Astrocyte of the hippocampus (primary cell): ENCODE measurements at places on chromosomes 3 and 15.

DNA sequence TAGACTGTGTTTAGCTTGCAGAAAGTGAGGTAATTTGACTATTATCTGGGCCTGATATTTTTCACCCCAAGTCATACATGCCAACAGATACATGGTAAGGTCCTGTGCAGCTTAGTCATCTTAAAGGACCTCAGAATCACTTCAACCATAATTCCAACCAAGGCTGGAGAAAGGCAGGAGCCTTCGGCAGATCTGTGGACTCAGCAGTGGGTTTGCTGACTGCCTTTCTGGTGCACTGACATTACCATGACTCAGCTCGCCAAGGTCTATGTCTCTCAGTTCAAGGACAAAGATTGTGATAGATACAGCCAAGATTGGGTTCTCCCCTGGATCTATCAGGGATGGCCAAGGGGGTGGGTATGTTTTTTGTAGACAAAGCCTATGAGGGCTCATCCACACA, 32.7 kb downstream of the LYZL4 start:
- no peak for DNase-seq

DNA sequence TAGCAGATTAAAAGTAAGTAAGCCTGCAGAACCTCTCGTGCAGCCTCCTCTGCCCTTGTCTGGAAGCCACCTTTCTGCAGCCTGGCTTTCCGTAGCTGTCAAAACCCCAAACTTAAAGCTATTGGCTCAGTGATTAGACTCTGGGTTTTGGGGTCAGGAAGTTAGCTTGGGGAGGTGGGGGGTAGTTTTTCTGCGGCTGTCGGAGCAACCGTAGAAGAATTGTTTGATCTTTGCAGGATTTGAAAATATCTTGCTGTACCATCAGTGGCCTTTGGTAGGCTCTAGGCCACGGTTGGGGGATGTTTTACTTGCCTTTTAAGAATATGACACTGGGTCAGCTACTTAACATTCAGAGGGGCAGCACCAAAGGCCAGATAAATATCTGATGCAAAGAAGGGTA, 88.4 kb upstream of the RASGRP1 start:
- DNase-seq, result no peak

DNA sequence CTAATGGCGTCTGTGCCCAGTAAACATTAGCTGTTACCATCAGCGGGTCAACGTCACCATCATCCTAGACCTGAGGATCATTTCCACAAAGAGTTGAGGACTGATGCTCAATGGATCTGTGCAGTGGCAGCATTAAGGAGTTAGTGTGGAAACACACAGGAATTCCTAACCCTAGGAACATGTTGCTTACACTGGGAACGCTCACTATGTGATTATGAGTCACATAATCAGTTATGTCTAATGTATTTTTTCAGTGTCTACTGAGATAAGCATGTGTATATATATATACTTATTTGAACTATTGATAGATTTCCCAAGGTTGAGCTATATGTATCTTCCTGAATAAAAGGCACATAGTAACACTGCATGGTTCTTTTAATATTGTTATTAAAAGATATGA, 19.0 kb downstream of the ARNT2 start:
- DNase-seq, result peak; percentile 31

DNA sequence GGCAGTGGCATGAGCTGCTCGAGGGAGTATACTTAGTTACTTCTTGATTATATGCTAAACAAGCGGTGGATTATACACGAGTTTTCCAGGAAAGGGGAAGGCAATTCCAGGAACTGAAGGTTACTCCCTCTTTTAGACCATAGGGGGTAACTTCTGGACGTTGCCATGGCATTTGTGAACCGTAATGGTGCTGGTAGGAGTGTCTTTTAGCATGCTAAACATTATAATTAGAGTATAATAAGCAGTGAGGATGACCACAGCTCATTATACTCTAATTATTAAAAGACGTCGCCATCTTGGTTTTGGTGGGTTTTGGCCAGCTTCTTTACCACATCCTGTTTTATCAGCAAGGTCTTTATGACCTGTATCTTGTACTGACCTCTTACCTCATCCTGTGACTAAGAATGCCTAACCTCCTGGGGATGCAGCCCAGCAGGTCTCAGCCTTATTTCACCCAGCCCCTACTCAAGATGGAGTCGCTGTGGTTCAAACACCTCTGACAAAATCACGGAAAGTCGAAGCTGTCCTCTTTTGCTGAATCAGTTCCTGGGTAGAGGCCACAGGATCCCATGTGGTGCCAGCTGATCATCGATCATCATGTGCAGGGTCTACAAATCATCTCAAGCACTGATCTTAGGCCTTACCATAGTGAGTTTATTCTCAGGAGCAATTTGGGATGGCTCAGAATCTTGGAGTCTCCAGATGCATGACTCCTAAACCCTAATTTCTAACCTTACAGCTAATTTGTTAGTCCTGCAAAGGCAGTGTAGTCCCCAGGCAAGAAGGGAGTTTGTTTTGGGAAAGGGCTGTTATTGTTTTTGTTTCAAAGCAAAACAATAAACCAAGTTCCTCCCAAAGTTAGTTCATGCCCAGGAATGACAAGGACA, 149.1 kb downstream of the TJP1 start:
- no peak for DNase-seq

DNA sequence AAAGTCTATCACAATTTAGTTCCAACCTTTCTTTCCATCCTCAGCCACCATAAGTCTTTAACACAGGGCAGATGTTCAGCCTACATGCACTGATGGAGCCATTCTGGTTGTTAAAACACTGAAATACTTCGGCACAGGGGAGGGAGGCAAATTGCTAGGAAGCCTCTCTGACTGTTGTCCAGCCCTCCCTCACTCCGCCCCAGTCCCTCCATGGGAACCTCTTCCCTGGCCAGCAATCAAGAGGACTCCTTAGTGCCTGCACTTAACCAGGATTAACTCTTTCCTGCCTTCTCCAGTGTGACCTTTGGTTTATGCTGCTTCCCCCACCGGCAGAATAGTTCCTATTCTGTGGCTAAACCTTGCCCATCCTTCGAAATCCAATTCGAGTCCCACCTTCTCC, 47.0 kb upstream of the USP3 start:
- DNase-seq, result no peak

GRCh38 chr3:186458306-186459107, 85.7 kb downstream of the CRYGS start:
- DNase-seq, result no peak

- no peak for DNase-seq
Measured at GRCh38 chr3:46626039-46626438, 13.7 kb downstream of the FAM240A start.

GRCh38 chr3:52328536-52329080, 12.5 kb downstream of the DNAH1 start:
- DNase-seq, result no peak

- no peak for DNase-seq
Measured at GRCh38 chr15:89967881-89968280, 33.2 kb upstream of the ZNF710 start.

DNA sequence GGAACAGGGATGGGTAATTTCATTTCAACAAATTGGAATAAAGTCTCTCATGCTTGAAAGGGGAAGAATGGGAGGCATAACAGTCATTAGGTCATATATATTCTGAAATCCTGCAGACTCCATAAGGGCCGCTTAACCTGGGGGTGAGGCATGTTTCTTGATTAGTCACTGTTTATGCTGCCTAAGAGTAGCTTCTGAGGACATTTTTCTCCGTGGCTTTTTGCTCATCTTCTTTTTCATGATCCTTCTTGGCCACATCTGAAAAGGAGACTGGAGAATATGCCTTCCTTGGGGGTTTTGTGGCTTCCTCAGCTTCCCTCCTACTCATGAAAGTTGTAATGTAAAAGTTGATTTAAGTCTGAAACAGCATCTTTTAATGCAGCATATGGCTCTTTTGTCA, 20.0 kb upstream of the CFAP20DC start:
- no peak for DNase-seq

DNA sequence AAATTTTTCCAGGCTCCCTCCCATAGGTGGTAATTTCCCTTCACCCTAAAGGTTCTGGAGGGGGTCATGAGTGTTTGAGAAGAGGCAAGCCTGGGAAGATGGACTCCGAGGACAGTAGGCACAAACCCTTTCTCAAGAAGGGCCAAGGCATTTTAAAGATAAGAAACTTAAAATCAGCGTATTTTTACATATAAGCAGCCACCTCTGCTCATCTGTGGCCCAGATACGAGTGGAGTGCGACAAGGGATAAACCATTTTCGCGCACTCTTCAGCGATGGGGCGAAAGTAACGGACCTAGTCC, 539 bp downstream of the RASSF1 start:
- DNase-seq, result no peak

DNA sequence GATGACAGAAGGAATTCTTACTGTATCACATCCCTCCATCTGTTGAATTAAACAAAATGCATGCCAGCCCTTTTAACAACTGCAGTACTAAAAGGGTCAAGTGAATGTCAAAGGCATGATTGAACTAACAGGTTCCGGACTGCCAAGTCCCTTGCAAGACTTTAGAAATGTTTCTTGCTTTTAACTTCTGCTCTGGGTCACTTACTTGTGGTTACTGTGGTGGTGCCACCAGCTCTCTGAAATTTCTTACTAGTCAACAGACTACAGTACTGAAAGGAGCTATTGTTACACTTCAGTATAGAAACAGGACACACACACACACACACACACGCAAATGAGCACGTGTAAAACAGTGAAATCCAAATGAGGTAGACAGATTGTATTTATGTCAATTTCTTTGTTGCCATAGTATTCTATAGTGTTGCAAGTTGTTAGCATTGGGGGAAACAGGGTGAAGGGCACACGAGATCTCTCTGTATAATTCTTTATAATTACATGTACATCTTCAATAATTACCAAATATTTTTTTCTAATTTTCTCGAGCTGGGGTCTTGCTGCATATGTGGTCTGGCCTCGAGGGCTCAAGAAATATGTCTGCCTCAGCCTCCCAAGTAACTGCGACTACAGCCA, 79.9 kb upstream of the SLC25A26 start:
- DNase-seq, result peak; percentile 55

DNA sequence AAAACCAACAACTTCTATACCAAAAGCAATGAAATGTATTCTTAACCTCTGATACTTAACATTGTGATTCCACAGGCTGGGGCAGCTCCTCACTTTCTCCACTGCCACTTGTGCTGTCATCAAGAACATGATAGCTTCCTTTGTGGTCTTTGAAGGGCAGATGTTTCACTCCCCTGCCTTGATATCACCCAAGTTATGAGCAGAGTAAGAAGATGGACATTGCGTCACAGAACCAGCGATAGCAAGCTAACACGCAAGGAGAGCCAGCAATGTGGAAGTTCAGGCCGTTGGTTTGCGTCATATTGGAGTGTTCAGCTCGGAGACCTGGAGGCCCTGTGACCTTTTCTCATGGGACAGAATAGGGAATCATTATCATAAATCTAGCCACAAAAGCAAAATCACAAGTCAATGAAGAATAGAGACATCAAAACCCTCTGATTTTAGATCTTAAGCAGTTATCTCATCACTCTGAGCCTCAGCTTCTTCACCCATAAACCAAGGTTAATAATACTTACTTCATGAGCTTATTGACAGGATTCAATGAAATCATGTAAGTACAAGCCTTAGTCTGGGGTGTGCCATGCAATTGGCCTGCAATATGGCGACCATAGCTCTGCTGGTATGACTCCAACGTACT, 183.8 kb upstream of the THBS1 start:
- DNase-seq, result no peak

DNA sequence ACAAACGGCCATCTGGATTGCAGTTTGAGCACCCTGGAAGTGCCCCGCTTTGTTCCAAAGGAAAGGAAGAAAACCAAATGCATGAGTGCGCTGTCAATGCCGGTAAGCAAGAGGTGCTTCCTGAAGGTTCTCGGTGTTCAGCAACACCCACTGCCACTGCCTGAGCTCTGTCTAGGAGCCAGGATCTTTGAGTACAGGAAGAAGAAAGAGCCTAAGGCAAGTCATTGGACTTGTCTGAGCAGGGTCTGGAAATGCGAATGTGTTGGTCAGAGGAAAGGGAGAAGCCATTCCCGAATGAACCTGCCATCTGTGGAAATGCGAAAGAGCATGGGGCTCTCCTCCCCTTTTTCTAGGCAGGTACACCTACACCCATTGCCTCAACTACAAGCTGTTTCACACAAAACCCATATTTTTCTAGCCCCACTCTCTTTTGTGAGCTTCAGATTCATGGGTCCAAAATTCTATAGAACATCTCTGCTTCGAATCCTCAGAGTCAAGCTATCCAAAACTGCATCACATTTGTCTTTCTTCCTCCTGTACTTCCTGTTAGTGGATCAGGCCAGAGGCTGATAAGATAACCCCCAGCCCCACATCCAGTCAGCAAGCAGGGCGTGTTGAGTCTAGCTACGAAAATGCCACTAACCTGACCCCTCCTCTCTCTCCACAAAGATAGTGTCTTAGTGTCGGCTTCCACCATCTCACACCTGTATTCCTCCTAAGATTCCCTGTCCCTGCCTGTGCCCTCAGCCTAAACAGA, 55.6 kb upstream of the C15orf61 start:
- DNase-seq, result no peak

DNA sequence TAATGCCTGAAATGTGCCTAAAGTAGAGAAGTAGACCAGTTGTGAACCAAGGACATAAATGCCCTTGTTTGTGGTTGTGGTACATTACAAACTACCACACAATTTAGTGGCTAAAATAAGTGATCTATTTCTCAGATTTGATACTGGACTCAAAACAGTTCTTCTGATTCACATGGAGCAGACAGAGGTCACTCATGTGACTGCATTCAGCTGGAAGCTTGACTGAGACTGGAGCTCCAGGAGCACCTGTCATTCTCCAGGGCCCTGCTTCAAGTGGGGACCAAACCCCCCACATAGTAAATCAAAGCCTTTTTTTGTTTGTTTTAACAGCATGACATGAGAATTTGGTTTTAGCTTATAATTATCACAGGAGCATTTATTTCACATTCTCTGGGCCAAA, 301.2 kb downstream of the OXSM start:
- no peak for DNase-seq

DNA sequence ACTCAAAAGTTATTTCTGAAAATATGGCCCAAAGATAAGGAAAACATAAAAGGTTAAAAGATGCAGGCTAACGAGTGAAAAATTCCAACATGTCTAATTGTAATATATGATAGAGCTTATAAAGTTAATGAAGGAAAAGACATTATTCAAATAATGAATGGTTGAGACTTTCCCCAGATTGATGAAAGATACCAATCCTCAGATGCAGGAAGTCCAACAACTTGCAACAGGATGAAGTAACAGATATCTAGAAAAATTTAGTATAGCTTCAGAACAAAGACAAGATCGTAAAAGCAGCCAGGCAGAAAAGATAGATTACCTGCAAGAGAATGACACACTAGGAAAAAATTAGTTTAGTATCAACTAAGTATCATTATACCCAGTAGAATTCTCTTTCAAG, 546.4 kb upstream of the PPP2R3A start:
- DNase-seq, result no peak

GRCh38 chr3:60953351-60953750, 297.9 kb downstream of the FHIT start:
- peak; percentile 20 for DNase-seq

- DNase-seq, result peak; percentile 62
Measured at GRCh38 chr3:10703875-10704274, 112.2 kb upstream of the SLC6A11 start.

DNA sequence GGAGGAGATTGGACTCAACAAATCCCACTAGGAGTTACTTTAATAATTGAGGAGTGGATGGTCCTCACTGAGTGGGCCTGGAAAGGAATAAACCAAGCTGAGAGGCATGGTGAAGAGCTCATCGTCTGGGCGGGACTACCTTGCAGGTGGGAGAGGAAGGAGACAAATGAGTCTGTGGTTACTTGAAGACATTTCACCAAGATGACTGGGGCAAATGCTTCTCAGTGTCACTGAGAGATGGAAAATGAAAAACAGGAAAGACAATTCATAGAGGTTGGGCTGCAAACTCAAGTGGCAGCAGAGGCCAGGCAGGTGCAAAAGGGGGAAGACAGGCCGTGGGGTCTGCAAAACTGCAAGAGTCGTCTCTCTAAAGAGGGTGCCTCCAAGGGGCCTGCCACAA, 1.5 kb upstream of the ARHGAP31 start:
- DNase-seq, result no peak
